ENCODE measurements at places on chromosomes 13 and 19.
A peak's percentile ranks its signal among the peaks of the same experiment; 100 is the strongest.

GRCh38 chr19:47704024-47704423 is 9.2 kb upstream of the EHD2 start:
- DNase-seq, result no peak

- no peak for DNase-seq
Observed at GRCh38 chr13:25253702-25254101, 33.6 kb downstream of the MTMR6 start.

DNA sequence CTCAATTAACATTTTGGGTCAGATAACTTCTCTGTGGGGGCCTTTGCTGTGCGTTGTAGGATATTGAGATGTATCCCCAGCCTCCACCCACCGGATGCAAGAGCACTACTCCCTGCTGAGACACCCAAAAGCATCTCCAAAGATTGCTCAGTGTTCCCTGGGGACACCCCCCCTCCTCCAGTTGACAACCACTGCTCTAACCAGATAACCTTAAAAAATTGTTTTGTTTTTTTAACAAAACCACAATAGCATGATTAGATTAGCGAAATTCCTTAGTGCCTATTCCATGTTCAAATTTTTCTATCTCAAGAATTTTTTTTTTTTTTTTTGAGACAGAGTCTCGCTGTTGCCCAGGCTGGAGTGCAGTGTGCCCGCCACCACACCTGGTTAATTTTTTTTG is 2.6 kb upstream of the EPN1 start:
- no peak for DNase-seq

DNA sequence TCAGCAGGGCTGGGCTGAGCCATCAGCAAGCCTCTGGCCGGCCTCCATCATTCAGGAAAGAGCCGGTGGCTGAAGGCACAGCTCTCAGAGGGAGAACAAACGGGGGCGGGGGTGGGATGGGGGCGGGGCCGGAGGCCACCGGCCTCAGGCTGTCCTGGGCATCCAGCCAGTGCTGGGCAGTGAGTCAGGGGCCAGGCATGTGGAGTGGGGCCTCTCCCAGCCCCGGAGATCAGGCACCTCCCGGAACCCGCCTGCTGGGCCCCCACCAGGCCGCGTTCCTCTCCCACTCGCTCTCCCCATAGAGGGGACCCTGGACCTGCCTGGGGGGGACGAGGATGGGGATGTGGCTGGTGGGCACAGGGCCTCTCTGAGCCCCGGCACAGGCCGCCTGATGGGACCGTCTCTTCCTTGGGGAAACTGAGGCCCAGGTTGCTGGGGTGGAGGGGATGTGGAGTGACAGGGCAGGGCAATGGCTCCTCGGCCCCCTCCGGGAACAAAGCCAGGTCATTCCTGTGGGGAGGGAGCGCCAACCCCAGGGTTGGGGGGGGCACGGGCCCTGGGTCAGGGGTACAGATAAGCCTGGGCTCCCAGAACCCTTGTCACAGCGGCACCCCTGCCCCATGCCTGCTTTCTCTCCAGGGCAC is 12.9 kb downstream of the SPC24 start:
- peak; percentile 57 for DNase-seq

DNA sequence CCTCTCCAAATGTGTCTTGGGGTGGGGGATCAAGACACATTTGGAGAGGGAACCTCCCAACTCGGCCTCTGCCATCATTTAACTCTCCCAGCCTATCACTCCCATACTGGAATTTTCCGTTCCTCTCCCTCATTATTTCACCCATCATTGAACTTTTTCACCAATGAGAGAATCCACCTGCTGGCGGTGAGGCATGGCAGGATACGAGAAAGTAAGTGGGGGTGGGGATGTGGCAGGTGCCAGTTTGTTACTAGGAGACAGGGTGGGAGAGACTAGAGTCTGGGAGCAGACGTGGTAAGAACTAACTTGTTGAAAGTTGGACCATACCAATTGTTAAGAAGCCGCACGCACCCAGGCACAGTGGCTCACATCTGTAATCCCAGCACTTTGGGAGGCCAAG is 6.9 kb downstream of the GIPR start:
- no peak for DNase-seq

GRCh38 chr13:44364345-44365000 is 9.2 kb upstream of the SERP2 start:
- no peak for DNase-seq

DNA sequence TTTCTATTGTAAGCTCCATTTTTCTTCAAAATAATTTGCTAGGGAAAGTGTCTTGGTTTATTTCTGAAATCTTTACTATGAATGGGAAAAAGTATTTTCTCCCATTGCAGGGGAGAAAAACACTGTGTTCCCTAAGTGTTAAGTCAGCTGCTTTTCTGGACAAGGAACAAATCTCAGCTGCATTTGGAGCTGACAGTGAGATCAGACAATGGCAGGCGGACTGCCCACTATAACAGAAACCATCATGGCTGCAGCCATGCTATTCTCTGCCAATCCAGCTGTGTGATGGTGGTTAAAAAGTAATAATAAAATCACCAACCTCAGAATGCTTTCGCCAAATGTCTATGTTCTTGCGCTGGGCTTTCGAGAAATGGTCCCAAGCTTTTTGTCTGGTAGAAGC is 302.7 kb downstream of the DNAJC15 start:
- peak; percentile 36 for DNase-seq

GRCh38 chr19:45591004-45591637 is 6.5 kb upstream of the OPA3 start:
- DNase-seq, result no peak

DNA sequence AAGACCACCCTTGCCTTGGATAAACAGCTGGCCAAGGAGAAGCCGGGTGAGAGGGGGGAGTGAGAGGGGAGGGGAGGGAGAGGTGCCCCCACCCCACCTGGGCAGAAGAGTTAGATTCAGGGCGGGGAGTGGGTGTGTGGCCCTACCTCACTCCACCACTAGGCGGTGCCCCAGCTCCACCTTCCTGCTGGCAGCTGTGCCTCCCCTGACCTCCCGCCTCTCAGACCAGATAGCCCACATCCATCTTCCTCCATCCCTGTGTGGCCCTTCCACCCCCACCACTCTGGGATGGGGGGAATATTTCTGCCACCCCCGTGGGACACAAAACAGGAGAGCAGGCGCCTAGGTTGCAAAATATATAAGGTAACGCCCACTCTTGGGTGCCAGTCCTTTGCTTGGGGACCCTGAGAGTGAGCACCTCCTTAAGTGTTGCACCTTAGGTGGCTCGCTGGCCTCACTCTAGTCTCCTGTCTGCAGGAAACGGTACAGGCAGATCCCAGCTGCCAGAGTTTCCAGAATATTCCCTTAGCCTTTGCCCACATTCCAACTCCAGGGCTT is 13.8 kb upstream of the EHD2 start:
- DNase-seq, result peak; percentile 33

DNA sequence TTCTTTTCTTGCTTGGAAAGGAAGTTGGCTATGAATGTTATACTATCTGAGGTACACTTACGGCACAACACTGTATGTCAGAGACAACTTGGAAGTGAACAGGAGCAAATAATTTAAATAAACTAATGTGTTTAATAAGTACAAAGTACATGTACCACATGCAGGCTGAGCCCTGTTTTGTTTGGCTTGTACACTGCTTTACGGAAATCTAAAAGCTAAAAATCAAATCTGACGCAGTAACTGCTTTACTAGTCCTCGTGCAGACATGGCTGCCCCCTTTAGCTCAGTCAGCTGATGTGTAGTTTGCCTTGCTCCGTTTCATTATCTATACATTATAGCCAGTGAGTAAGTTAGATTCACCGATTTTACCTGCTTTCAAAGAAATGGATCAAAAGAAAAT is 36.5 kb downstream of the TDRD3 start:
- no peak for DNase-seq

DNA sequence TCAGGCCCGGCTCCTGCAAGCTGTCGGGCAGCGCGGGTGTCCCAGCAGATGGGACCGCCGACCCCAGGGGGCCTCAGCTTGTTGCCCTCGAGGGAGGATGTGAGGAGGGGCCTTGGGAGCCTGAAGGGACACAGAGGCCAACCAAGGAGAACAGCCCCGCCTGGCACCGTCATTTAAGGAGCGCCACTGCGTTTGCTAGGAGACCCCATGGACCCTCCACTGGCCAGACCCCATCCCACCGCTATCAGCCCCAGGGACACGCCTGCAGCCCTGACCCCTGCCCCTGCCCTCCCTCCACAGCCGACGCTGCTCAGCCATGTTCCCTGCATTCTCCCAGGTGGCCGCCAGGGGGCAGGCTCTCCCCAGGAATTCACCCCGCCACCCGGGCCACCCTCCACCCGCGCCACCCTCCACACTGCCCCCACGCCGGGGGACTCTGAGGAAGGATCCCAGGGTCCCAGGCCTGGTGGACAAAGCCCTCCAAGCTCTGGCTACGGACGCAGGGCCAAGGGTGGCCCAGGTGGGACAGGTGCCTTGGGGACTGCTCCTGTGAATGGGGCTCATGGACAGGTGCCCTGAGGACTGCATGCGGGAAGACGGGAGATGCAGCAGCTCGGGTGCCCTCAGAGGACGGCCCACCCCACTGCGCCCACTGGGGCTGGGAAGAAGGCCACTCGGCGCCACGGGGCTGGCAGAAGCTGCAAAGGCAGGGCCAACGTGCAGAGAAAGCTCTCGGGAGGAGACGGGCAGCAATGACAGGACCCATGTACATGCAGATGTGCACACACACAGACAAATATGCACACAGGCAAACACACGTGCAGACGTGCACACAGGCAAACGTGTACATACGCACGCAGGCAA is 34.4 kb downstream of the PIP5K1C start:
- peak; percentile 77 for DNase-seq

- DNase-seq, result no peak
Observed at GRCh38 chr13:108877300-108877699, 247.9 kb downstream of the MYO16 start.

- DNase-seq, result no peak
Observed at GRCh38 chr13:30044932-30045331, 194.5 kb upstream of the UBL3 start.

- DNase-seq, result peak; percentile 70
Observed at GRCh38 chr19:43619262-43620060, at the start of gene ZNF428. TSS of gene ZNF428 (minus strand) at chr19:43619629. CDS start at chr19:43614304, 5,325 bp downstream.

DNA sequence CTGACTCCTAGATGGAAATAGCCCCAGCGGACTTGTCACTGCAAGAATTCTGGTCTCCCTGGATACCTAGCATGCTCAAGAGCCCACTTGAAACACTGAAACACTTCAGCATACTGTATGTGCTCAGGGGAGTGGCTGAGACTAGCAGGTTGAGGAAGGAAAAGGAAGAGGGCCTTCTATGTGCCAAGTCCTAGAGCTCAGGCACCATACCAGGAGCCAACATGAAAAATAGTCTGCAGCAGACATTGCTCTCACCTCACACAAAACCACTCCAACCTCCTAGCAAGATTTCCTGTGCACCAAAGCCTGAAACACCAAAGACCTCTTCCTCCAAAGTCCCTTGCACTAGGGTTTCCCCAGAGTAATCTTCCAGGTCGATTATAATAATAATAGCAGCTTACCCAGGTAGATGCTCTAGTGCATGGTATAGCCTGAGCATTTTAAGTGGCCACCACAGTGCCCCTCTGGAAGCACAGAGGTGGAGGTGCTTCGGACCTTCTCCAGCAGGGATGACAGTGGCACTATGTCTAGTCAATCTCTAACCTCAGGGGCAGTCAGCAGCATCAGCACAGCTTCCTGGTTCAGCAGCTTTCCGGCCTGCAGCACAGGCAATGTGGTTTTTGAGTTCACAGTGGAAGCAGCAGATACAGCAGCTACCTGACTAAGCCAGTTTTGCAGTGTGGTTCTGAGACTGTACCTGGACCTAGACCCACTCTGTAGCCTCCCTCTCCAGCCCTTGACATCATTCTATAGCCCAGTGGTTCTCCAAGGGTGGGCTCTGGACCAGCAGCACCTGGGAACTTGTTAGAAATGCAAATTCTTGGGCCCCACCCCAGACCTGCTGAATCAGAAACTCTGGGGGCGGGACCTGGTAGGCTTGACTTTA is 45.6 kb upstream of the UBE2L5 start:
- DNase-seq, result no peak

DNA sequence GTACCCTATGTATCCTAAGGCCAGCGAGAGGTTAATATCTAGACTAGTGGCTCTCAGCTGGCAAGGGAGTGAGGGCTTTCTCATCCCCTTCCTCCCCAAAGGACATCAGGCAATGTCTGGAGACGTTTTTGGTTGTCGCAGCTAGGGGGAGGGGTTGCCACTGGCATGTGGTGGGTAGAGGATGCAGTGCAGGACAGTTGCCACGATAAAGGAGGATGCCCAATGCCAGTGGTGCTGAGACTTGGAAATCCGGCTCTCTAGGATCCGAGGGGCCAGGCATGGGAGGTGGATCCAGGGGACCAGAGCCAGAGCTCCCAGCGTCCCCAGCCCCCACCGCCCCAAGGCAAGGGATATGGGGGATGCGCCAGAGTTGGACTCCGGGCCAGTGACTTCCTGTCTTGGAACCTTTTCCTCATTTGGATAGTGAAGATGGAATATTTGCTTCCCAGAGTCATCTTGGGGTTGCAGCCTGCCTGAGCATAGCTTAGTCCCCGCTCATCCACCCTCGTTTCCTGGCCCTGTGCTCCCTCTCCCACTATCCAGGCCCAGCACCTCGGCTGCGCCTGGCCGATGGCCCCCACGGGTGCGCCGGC is 4.9 kb downstream of the SSC5D start:
- DNase-seq, result no peak

DNA sequence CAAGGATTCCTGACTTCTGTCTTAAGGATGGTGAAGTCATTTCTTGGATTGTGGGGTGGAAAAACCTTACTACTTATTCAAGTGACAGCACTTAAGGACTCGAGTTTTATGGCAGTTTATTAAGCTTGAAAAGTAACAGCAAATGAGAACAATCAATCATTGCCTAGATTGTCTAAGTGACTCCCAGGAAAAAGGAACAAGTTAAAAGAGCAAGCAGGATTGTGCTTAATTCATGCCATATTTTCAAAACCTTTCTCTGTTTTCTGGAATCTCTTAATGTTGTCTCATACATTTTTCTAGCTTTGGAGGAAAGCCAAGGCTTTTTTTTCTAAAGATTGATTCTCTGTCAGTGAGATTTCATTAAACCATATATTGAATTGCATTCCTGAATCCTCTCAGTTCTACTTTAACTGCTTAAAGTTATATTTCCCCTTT is 236.2 kb upstream of the HTR2A start:
- DNase-seq, result no peak

DNA sequence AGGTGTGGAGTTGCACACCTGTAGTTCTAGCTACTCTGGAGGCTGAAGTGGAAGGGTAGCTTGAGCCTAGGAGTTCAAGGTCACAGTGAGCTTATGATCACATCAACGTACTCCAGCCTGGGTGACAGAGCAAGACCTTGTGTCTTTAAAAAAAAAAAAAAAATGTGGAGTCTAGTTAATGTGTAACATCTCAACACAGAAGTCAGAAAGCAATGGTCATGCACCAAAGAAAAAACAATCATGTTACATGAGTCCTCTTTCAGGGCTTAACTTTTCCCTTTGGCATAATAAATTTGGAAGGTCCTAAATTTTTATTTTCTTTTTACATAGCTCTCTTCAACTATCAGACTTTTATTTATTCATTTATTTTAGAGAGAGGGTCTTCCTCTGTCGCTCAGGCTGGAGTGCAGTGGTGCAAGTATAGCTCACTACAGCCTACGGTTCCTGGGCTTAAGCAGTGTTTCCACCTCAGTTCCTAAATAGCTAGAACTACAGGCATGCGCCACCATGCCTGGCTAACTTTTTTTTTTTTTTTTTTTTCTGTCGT is 22.3 kb downstream of the SETDB2 start:
- no peak for DNase-seq

Measured in substantia nigra (tissue), 51 donors.